Retinal pigment epithelial cell (primary cell): ENCODE measurements at places on chromosomes 3 and 15.
A peak's percentile ranks its signal among the peaks of the same experiment; 100 is the strongest.

- peak; percentile 58 for DNase-seq
Observed at GRCh38 chr3:184345317-184346144, 8.1 kb downstream of the FAM131A start.

DNA sequence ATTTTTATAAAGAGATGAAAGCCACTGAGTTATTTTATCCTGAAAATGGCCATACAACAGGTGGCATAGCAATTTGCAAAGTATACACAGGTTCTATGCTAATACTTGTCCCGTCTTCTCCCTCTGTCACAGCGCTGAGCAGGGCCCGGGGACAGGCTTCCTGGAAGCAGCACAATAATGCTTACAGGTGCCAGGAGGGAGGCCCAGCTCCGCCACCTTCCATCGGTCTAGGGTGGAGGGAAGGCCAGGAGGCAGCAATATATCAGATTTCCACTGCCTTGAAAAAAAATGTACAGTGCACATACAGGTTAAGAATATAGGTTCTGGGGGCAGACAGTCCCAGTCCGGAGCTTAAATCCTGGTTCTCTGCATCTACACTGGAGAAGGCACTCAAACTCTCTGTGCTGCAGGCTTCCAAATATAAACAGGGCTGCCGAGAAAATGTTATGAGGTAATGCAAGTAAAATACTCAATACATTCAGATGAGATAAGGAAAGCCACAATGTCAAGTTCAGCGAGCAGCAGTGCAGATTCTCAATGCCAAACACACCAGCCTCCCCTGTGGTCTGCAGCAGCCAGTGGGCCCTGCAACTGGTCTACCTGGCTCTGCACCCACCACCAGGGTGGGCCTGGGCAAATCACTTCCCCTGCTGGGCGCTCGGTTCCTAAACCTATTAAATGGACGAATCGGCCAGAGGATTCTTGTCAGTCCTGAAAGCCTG is 189.6 kb downstream of the XXYLT1 start:
- DNase-seq, result no peak

DNA sequence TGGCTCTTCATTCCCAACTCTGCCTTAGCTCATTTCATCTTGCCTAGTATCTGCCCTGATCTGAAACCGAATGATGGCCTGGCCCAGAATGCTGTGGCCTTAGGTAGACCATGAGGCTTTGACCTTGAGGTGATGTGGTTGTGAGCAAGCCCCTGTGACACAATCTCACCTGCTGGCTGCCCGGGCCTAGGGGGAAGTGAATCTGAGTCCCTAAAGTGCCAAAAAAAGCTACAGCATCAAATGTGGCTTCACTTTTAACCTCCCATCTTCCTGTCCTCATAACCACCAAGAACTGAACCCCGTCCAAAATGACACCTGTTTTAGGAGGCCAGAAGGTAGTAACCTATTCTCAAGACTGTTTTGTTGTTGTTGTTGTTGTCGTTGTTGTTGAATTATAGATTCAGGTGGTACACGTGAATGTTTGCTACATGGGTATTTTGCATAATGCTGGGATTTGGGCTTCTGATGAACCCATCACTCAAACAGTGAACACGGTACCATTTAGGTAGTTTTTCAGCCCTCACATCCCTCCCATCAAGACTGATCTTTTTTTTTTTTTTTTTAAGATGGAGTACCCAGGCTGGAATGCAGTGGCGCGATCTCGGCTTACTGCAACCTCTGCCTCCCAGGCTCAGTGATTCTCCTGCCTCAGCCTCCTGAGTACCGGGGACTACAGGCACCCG is 54.6 kb downstream of the MCCC1 start:
- no peak for DNase-seq

- DNase-seq, result no peak
Observed at GRCh38 chr3:183912895-183913579, 28.4 kb upstream of the PARL start.

DNA sequence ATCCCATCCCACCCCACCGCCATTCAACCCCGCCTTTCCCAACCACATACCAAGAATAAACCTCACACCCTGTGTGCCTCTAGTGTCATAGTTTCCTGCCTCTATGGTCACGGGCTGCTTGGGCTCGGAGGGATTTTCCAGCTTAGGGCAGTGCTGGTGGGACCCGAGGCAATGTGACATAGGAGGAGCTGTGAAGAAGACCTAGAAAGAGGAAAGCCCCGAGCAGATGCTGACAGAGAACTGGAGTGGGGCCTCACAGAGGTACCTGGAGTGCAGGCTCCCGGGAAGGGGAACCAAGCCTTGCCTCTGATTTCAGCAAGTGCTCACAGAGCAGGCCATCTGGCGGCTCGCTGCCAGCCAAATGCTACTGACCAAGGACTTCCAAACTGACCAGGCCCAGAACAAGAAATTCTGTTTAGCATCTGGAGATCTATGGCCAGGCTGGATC is 27.5 kb downstream of the BHLHE40 start:
- no peak for DNase-seq

- DNase-seq, result no peak
Observed at GRCh38 chr3:134795746-134796280, 753 bp downstream of the EPHB1 start.

DNA sequence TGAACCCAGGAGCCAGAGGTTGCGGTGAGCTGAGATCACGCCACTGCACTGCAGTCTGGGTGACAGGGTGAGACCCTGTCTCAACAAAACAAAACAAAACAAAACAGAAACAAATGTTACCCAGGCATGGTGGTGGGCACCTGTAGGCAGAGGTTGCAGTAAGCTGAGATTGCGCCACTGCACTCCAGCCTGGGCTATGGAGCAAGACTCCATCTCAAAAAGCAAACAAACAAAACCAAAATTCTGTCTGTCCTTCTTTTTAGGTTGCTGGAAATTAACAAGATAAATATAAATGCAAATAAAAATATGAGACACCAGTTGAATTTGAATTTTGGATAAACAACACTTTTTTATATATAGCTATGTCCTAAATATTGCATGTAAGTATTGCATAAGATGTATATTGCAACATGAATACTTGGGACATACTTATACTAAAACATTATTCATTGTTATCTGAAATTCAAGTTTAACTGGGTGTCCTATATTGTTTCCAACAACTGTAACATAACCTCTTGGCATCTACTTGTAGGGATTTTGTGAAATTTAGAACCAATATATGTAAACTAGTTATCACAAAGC is 4.7 kb upstream of the CEP97 start:
- DNase-seq, result no peak

- no peak for DNase-seq
Observed at GRCh38 chr3:13796701-13797460, 83.0 kb downstream of the WNT7A start.
